Right cardiac atrium (tissue), 5 donors: ENCODE measurements at places on chromosomes 11 and 22.

DNA sequence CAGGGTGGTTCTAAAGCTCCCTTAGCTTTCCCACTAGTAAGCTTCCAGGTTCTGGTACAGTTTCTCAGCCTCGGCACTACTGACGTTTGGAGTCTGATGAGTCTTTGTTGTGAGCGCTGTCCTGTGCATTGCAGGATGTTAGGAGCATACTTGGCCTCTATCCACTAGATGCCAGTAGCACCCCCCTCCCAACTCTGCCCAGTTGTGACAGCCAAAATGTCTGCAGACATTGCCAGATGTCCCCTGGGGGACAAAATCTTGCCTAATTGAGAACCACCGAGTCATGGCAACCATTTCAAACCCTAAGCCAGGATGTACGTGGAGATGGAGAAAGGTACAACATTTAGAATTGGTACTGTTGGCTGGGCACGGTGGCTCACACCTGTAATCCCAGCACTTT lies 68.7 kb downstream of the PTPRJ start:
- no peak for DNase-seq

- DNase-seq, result no peak
Measured at GRCh38 chr11:122998727-122999366, 17.2 kb upstream of the BSX start.

DNA sequence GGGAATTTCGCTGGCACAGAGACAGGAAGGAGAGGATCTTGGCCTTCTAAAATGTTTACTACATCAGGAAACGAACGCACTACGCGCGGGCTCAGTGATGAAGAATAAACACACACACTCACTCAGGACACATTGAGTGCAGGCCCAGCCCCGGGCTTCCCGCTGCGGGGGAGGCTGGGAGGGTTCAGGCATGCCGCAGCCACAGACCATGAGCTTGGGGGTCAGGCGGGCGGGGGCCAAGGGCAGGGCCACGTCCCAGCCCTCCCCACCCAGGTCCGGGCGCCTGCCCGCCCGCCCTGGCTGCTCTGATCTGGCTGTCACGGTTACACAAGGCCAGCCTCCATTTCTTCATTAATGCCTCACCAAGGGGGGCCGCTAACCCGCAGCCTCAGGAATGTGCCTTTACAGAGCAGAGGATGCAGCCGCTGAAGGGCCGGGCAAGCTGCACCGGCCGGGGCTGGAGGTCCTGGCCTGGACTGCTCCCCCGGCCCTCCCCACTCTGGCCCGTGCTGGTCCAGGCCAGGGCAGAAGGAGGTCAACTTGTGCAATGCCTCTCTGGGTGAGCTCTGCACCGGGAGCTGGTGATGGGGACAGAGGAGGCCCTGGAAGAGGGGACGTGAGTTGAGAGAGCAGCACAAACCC lies 41.7 kb downstream of the IGF2 start:
- DNase-seq, result peak; percentile 79

DNA sequence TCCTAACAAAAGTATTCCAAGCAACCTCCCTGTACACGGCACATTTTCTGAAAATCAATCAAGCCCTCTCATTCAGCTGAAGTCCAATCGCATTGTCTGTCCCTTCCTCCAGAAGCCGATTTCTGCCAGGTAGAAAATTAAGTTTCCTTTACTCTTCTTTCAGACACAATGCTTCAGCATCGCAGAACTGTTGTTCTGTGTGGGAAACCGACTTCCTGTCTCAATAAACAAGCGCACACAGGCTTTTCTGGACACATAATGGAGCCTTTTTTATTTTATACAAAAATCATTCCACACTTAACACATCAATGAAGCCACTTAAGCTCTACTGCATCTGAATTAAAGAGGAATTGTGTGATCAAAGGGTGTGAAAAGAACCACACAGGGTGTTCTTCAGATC lies 75.6 kb downstream of the BLID start:
- no peak for DNase-seq

DNA sequence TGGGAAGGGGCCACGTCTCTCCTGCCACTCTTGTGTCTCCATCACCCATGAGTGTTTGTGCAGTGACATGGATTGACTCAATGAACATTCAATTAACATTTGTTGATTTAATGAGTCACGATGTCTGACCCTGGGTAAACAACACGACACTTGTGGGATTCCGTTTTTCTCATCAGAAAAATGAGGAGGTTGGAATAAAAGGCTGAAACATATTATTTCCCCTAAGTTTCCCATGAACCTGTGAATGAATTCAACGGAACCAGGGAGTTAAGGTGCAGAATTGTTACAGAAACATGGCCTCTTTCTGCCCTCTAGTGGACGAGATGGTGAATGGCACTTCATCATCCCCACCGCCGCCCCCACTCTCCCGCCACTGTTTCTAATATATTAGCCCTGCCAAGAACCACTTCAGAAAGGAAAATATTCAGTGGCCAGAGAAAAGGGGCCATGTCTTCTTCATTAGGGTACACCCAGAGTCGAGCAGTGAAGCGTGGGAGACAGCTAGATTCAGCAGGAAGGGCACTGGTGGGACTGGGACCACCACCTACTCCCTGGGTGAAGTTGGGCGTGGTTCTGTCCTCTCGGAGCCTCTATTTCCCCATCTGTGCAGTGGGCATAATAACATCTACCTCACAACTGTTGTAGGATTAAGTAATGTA lies 46.3 kb upstream of the SYT13 start:
- no peak for DNase-seq

DNA sequence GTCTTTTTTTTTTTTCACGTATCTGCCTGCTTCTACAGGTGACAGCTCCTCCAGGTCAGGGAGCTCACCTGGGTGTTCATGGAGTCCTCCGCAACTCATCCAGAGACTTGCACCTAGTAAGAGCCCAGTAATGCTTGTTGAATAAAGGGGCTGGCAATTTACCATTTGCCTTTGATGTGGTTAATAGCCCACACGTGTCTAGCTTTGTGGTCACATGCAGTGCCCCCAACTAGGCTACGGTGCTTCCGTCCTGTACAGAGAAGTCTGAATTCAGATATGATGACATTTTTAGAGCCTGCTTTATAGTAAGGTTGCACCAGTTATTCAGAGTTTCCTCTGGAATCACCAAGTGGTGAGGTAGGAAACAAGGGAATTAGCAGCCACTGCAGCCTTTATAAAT lies 199.4 kb upstream of the MTMR2 start:
- no peak for DNase-seq

- DNase-seq, result no peak
Measured at GRCh38 chr11:19912115-19912957, 199.7 kb downstream of the NAV2 start.

DNA sequence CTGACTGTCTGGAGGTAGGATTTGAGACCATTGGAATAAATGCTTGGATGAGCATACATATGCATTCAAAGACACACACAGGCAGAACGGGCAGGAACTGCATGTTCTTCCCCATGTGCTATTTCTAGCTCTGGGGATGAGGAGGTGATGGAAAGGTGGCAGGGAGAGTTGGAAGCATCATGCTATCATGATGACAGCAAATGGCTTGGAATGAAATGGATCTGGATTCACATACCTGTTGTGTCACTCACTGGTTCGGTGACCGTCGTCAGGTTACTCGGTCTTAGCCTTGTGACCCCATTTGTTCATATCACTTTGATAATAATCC lies 627.9 kb upstream of the KIRREL3 start:
- no peak for DNase-seq

DNA sequence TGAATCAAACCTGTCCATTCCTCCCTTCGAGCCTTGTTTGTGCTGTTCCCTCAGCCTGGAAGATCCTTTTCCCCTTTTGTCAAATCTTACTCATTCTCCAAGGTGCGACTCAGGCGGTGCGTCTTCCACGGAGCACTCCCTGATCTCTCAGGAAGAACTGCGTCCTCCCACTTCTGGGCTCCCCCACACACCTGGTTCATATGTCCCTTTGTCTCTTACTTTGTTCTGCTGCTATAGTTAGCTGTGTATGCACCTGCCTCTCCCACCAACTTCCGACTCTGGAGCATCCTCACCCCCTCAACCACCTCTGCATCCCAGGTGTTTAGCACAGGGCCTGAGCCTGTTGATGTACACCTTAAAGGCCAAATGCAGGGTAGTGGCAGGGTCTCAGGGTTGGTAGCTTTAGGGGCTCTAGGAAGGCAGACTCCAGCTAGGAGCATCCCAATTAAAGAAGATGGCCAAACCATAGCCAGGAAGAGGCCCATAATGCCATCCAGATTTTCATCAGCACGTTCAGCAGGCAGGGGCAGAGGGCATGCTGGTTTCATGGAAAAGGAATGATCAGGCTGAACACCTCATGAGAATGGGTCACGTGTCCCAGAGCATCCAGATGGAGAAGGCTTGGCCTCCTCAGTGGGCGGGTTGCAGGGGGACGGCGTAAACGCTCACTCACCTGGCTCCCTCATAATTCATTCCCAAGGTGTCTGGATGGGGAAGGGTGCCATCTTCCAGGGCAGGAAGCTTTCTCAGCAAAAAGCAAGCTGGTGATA lies 20.1 kb downstream of the PTPN5 start:
- no peak for DNase-seq

DNA sequence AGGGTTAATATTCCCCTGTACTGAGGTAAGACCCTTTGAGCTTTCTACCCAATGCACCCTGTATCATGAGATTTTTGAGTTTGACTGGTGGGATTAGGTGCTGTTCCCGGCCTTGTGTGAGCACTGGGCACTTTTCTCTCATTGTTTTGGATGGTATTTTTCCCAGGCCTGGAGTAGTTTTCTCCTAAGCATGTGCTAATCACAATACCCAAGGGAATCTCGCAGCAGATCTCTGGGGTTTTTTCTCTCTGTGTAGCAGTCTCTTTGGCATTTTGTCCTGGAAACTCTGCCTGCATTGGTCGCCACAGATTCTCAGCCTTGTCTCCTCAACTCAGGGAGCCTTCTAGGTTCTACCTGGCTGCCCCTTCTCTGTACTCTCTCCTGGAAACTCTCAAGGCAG lies 19.9 kb downstream of the IGHMBP2 start:
- no peak for DNase-seq

- DNase-seq, result no peak
Measured at GRCh38 chr11:3669128-3669527, 2.1 kb downstream of the CHRNA10 start.

- no peak for DNase-seq
Measured at GRCh38 chr11:134443246-134443645, 31.2 kb upstream of the B3GAT1 start.

GRCh38 chr11:61131998-61132555 lies 29.1 kb downstream of the VPS37C start:
- no peak for DNase-seq

DNA sequence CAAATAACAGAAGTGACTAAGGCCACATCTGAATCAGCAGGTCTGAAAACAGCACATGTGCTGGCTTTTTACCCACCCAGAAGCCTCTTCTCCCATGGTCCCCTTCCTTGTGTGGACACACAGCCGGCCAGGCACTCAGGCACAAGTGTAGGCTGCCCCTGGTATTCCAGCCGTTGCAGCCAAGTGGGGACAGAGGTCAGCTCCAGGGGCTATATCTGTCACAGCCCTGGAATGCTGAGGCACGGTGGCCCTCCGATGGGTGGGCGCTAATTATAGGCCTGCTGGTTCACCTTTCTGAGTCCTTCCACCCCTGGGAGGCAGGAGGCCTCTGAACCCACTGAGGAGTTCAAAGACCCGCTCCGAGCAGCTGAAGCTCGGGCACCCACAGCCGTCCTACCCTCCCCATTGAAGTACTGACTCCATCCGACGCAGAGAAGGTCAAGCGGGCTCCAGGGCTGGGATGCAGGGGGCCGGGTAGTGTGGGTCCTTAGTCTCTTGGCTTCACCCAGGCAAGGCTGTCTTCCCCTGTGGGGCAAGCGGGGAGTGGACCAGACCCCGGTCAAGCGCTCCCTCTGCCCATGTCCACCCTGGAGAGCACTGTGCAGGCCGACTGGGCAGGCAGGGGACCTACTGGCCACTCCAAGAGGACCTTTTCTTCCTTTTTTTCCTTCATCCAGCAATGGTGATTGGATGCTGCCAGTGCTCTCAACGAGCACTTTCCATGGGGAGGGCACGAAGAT lies 14.3 kb downstream of the FGF3 start:
- peak; percentile 45 for DNase-seq

DNA sequence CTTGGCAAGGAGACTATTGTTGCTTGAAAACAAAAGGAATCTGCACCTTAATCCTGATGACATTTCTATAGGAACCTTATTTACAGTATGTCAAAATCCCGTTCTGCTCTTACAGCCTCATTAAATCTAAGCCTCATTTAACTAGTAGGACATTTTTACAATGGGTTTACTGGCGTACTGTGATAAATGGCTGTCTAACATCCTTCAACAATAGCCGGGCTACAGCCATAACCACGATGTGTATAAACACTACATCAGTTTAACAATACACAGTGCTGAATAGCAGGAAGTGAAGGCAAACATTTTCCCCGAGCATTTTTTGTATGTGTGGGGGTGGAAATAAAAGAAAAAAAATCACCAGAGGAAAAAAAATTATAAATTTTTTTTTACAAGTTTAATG lies 131.2 kb downstream of the ARL14EP start:
- DNase-seq, result no peak

- no peak for DNase-seq
Measured at GRCh38 chr22:48333323-48333763, 1494.3 kb downstream of the BRD1 start.

DNA sequence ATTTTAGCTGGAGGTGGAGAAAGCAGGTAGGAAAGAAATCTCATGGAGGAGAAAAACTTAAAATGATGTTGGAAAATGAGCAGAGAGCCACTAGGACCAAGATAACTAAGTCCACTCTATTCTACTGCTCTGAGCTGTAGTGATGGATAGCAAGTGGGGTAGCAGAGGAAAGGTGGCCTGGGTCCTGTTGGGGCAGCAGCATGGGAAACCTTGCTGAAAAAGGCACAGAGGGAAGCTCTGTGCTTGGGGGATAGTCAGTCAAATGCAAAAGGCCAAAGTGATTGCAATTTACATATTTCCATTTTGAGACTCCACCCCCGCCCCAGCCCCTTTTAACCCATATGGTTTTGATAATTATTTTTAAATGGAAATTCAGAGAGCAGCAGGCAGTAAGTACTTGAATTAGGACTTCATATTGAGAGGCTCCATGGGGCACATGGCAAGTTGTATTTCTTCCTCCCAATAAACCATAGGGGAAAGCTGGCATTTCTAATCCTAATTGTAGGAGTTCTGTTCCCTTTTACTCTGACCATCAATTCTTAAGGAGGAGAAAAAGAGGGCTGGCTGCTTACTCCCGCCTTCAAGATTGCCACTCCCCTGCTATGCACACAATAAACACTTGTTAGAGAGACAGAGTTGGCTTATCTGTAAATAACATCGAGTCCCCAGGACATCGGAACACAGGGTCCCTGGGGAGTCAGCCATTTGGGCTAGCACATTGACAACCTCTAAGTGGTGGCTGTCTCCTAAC lies 1341.5 kb upstream of the TENM4 start:
- DNase-seq, result no peak

- DNase-seq, result no peak
Measured at GRCh38 chr11:73660497-73661034, 14.2 kb downstream of the PLEKHB1 start.
